HuH-7 (cell line): ENCODE measurements at places on chromosomes 13 and 19.

- DNase-seq, result no peak
Measured at GRCh38 chr13:43472339-43472738, 314.4 kb downstream of the ENOX1 start.

DNA sequence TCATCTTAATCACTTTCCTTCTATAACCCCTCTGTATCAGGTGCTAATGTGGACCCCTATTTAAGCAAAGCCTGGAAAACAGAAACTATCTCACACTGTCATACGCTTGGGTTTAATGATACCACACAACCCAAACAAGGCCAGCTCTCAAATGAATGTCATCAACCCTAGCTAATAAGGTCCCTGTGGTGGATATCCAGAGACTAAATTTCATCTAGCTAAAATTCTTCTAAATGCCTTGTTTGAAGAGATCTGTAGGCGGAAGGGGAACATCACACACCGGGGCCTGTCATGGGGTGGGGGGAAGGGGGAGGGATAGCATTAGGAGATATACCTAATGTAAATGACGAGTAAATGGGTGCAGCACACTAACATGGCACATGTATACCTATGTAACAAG lies 95.5 kb downstream of the FOXO1 start:
- no peak for DNase-seq

DNA sequence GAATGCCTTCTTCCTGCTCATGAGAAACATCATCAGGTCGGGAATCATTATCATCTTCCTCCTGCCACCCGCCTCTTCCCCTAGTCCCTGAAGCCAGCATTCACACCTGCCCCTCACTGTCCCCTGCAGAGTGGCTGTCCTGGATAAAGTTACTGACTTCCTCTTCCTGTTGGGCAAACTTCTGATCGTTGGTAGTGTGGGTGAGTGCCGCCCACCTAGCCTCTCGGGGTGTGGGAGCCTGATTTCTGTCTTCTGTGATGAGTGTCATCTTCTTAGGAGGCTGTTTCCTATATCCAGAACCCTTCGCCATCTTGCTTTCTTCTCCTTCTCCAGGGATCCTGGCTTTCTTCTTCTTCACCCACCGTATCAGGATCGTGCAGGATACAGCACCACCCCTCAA lies 12.5 kb downstream of the SLC44A2 start:
- no peak for DNase-seq

DNA sequence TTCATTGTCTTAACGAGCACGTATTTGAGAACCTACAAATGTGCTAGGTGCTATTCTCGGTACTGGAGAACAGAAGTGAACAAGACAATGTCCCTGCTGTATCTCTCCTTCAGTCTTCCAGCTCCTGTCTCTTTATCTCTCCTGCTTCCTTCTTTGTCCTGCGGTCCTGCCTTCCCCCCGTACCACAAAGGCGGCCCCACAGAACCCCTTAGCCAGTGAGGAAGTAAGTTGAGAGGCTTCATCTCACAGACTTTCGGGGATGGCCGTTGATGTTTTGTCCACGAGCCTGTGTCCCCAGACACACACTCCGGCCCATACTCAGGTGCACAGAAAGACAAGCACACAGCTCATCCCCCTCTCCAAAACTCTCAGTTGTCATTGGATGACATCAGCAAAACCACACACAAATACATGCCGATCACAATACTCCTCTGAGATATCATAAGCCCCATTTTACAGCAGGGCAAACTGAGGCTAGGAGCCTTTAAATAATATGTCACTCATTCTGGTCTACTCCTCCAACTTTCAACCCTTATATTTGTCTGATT lies 507 bp upstream of the SWSAP1 start:
- no peak for DNase-seq

- no peak for DNase-seq
Measured at GRCh38 chr13:97258801-97259200, 36.7 kb downstream of the MBNL2 start.

DNA sequence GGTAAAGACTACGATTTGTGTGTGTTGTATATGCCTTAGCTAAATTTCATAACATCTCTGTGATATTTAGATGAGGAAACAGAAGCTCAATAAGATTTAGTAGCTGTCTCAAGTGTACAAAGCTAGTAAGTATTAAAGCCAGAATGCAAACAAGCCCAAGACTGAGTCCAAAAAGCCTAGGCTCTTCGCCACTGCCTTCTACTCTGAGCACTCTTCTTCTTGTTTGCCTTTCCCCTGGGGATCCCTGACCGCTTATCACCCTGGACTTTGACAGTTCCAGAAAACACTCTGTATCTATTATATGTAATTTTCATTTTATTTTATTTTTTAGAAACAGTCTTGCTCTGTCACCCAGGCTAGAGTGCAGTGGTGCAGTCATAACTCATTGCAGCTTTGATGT lies 5.8 kb downstream of the TM9SF2 start:
- DNase-seq, result no peak

DNA sequence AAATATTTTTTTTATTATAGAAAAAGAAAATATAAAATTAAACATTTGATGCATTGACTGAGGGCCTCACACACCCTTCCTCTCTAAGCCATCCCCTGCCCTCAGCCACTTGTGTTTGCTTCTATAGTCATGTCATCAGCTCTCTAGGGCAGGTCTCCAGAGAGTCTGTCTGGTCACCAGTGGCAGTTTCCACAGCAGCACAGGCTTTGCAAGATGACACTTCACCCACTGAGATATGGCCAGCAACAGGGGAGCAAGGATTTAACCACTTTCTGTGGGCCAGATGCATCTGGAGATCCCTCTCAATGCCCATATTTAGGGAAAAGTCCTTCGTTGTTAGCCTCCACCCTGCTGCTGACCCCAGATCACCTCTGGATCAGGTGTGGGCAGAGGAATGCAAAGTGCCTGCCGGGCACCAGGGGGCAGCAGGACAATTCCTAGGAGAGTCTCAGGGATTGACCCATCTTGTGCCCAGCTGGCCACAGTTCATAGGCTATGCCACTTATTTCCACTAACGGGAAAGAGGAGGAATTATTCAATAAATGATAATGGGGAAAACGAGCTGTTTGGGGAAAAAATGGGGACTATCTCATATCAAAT lies 4.8 kb downstream of the ABCC4 start:
- DNase-seq, result peak; percentile 34

DNA sequence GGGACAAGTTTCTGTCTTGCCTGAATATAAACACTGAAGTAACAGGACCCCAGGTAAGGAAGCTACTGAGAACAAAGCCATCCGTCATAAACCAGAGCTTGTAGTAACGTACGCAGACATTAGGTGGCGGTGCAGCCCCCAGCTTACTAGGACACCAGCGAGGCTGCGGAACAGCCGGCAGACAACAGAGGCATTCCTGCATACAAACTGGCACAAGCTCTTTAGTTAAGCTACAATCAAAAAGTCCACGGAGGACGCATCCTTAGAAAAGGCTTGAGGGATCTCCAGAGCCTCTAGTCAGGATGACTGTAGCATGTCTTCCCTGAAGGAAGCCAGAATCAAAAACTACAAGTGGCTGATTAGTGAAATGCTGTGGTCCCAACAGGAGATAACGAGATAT lies 26.2 kb downstream of the ZNF160 start:
- DNase-seq, result no peak

GRCh38 chr13:61339054-61339621 lies 76.5 kb downstream of the PCDH20 start:
- DNase-seq, result peak; percentile 33

GRCh38 chr19:16334411-16334810 lies 9.8 kb downstream of the KLF2 start:
- DNase-seq, result no peak

- no peak for DNase-seq
Measured at GRCh38 chr13:56201834-56202233, 938.9 kb upstream of the PRR20A start.

GRCh38 chr13:21318891-21319532 lies 140.1 kb downstream of the ZDHHC20 start:
- no peak for DNase-seq

DNA sequence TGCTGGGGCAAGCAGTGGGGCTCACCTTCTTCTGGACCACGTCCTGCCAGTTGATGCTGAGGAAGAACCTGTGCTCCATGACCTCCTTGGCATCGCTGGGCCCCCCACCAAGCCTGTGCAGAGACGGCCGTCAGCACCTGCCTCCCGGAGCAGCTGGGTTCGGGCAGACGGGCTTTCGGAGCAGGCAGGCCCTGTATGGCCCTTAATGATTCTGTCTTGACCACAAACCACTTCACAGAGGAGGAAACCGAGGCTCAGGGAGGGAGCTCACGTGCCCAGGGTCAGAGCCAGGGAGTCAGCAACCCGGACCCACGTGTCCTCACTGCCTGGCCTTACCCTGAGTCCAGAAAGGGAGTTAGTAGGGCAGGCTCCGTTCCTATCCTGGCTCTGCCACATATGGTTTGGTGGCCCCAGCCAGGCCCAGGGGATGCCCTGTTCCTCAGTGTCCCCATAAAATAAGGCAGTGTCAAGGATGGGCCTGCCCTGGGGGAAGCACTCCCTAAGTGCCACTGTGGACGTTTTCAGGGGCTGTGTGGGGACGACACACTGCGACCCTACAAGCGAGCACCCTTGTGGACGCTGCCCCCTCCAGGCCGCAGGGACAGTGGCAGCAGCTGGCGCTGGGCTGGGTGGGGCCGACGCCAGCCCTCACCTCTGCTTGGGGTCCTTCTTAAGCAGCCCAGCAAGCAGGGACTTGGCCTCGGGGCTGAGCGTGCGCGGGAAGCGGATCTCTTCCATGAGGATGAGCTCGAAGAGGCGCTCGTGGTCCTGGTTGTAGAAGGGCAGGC lies 8.9 kb upstream of the CCNP start:
- no peak for DNase-seq

- no peak for DNase-seq
Measured at GRCh38 chr13:97434397-97435201, 630 bp downstream of the RAP2A start.

GRCh38 chr13:51729866-51730553 lies 74.0 kb downstream of the DHRS12 start:
- no peak for DNase-seq

- DNase-seq, result no peak
Measured at GRCh38 chr13:49759503-49759902, 33.0 kb downstream of the KPNA3 start.

GRCh38 chr13:30872685-30873461 lies 33.2 kb upstream of the MEDAG start:
- DNase-seq, result no peak

DNA sequence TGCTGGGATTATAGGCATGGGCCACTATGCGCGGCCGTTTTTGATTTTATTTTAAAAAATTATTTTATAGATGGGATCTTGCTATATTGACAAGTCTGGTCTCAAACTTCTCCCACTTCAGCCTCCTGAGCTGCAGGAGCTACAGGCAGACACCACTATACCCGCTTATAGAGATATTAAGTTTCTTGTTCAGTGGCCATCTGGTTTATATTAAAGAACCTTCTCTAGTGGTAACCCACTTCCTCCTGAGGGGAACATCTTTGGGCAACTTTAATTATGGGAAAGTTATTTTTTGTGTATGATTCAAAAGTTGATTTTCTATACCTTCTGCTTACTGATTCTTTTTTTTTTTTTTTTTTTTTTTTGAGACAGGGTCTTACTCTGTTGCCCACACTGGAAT lies 172.7 kb downstream of the KLF5 start:
- DNase-seq, result no peak

GRCh38 chr19:45477713-45478453 lies 10.1 kb downstream of the FOSB start:
- DNase-seq, result no peak

DNA sequence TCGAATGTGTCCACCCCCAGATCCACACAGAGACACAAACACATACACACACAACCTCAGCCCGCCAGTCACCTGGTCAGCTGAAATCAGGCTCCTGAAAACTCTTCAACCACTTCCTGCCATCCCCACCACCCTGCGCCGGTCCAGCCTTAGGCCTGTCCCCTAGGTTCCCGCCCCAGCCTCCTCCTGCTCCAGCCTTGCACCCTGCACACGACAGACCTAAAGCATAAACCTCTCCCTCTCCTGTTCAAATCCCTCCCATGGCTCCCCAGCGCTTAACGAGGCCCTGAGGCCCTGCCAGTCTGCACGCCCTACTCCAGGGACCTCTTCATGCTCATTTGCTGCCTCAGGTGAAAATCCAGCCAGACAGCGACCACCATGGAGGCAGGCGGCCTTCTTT lies 7.1 kb downstream of the PNMA8B start:
- no peak for DNase-seq

DNA sequence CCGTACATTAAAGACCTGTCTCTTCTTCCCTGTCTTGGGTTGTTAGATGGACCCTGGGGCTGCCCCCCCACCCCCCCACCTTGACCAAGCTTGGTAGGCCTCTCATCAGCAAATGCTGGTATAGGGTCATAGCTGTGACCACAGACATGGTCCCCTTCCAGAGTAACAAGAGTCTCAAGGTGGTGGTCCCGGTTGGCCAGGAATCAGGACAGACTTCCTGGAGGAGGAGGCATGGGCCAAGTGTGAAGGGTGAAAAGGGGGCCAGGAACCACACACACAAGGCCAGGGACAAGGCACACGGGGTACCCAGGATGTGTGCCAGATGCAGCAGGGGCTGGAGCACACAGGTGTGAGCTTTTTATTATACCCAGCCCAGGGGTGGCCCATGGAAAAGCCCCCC lies 1.1 kb upstream of the MRI1 start:
- no peak for DNase-seq

DNA sequence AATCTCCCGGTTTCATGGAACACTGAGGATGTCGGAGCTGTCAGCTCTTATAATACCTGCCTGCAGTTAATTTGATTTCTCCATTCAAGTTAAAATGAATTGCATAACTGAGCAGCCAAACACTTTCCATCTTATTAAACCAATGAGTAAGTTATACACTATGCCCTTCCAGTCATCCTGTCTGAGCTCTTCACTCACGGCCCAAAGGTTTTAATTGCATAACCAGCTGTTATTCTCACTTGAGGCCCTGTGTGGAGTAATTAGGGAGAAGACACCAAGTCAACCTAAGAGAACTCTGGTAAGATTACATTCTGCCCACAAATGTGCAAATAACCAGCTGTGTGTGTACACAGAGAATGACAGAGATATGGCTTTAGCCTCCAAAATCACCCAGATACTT lies 303.5 kb downstream of the TBC1D4 start:
- DNase-seq, result no peak

DNA sequence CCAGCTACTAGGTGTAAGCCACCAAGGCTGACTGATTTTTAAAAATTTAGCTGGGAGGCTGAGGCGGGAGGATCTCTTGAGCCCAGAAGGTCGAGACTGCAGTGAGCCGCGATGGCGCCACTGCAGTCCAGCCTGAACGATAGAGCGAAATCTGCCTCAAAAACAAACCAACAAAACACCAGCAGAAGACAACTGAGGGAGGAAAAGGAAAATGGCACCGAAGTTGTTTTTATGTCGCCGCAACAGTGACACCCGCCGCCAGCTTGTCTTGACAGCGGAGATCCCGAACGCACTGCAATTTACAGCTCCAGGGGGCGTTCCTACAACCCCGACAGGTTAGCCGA lies 298 bp upstream of the FAM98C start:
- DNase-seq, result no peak

DNA sequence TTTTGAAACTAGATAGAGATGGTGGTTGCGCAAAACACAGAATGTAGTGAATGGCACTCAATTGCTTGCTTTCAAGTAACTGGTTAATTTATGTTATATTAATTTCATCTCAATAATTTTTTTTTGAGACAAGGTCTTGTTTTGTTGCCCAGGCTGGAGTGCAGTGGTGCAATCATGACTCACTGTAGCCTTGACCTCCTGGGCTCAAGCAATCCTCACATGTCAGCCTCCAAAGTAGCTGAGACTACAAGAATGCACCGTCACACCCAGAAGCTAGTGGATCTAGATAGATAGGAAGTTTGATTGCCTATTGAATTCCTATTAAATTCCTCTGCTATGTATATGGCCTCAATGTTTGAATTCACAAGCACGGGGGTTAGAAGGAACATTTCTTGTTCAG lies 26.4 kb upstream of the ADGRE2 start:
- DNase-seq, result no peak

- DNase-seq, result no peak
Measured at GRCh38 chr19:18972851-18973250, 31.8 kb upstream of the HOMER3 start.
